NCI-H2171 treated with DMSO at 0.1 percent for 48 hours (cell line): ENCODE measurements at places on chromosomes 6 and 20.

DNA sequence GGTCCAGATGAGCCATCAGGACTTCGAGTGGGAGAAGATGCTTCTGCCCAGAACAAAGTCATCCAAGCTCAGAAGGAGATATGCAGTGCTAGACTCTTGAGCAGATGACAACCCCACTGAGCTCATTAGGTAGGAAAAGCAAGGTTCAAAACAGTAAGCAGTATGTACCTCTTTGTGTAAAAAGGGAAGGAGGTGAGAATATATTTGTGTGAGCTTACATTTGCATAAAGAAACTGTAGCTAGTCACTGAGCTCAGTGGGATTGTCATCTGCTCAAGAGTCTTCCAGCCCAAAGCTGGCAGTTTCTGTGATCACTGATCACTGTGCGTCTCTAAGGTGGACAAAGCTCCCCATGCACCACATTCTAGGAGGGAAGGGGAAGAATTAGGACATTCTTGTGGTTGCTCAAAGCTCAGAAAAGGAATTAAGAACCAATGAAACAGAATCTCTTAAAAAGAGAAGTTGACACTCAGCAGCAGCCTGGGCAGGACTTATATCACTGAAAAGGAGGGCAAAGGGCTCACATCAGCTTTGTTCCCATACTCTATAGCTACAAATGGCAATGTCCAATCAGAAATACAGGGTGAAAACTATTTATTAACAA lies 90.0 kb upstream of the MAFB start:
- no peak for DNase-seq

- no peak for DNase-seq
Observed at GRCh38 chr6:130598021-130598989, 228.9 kb upstream of the SMLR1 start.

DNA sequence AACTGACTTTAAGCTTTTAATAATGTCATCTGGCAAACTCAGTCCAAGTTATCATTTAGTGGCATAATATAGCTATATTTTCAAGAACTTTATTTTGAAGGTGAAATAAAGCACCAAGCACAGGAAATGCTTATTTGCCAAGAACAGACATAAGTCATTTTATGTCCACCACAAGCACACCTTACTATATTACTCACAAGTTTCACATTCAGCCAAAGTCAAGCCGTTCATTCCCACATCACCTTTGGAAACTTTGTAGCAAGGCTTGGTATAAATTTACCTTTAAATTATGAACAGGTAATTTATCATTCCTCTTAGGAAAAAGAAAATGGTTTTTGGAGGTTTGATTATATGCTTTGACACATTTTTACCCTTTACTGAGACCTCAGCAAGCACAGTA lies 236.8 kb upstream of the FKBP1C start:
- DNase-seq = no peak

DNA sequence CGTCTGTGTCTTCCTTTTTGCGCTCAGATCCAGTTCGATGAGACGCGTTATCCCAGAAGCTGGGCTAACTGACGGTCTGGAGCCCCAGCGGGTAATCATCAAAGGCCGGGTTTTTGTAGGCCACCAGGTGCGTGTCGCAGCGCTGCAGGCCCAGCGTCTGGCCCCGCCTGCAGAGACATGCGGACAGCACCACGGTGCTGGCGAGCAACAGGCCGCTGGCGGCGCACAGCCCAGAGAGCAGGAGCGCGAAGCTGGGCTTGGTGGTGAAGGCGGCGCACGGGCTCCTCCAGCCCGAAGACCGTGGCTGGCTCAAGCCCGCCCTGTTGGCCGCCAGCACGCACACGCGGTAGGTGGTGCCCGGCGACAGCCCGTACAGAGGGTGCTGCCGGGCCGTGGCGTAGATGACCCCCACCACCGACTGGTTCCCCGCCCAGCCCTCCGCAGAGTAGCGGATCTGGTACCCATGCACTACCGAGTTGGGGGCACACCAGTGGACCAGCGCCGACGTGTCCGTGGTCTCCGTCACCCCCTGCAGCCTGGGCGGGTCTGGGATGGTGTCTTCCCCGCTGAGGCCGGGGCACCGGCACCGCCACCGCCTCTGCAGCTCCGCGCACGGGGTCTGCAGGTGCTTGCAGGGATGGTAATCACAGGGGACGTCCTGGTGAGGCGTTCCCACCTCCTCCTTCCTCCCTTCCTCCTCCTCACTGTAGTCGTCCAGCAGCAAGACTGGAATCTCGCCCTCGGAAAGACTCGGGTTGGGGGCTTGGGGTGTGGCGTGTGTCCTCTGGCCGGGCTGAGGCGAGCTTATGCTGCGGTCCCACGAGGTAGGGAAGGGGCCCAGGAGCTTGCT lies 12.7 kb downstream of the LRRN4 start:
- no peak for DNase-seq

- DNase-seq = no peak
Observed at GRCh38 chr6:144248476-144249301, 36.4 kb upstream of the UTRN start.

DNA sequence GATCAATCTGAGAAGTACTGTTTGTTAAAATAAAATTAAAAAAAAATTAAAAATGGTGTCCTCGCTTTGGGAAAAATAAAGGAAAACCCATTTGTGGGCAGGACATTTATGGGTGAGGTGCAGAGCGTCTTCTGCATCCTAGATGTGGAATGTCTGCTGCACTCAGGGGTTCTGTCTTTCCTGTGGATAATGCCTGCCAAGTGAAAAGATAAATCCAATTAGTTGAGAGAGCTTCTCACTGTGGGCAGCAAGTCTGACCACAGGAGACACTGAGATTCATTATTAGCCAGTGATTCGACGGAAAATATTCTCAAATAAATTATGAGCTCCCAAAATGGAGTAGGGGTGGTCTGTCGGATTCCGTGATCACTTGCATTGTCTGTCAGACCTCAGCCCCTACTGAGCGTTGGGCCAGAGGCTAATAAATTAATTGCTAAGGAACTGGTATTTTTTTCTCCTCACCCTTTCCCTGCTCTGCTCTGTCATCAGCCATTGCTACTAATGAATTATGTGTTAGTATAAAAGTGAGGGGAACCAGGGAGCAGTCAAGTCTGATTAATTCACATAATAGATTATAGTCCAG lies 10.0 kb downstream of the GMPR start:
- no peak for DNase-seq
